ENCODE measurements at places on chromosomes 7 and 10.

GRCh38 chr10:99975942-99976809 lies 33.6 kb downstream of the DNMBP start:
- DNase-seq, result no peak

DNA sequence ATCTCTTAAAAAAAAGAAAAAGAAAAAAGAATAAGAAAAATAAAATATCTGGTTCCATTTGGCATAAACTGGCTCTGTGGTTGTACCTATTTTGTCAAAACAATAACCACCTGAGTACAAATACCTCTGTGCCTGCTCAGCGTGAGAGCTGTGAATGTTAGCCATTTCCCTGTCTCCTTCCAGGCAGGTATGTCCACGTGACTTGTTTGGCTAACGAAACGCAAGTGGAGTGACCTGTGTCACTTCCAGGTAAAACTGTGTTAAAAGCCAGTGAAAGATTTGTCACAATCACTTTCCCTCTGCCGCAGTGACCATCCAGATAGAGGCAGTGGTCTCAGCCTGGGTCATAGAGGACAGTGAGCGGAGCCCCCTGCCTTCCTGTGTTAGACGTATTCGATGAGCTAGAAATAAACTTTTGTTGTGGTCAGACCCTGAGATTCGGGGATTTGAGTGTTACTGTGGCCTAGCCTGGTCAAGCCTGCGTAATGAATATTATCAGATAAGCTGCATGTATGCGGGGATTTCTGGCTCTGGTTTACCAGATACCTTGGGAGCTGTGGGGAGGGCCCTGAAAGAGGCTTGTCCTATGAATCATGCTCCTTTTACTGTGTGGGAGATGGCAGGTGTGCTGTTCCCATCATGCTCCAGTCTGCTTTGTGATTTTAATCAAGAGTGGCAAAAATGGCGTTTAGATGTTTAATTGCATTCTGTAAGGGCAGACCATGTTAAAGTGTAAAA lies 3.8 kb downstream of the PTER start:
- DNase-seq, result no peak

DNA sequence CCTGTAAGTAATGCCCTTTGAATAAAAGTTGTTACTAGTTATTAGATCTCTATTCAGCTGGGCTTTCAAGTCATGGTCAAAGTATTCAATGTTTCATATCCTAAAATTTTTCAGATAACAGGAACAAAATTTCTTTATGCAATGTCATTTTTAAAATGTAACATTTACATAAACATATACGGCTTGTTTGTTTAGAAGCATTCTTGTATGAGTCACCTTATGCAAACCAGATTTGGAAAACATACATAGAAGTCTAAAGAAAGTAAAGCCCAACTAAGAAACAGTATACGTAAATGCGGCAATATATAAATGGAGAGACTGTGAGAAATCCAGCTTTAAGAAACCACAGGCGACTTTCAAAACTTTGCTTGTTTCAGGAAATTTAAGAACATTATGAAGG lies 10.5 kb downstream of the TMEM168 start:
- DNase-seq, result no peak

DNA sequence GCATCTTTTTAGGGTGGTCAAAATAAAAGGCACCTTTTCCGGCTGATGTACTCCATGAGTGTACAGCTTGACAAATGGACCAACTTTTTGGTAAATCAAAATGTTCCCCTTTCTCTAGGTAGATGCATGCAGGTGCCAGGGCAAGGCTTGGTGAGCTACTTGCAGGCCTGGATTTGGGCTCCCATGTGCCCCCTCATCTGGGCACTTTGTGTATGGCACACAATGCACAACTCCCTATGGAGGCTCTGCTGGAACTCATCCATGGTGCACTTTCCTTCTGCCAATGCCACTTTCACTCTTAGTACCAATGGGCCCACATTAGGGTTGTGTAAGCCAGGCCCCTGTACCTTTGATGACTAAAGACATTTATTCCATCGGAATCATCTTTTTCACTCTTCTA lies 300.8 kb downstream of the SDHAF3 start:
- DNase-seq, result no peak

DNA sequence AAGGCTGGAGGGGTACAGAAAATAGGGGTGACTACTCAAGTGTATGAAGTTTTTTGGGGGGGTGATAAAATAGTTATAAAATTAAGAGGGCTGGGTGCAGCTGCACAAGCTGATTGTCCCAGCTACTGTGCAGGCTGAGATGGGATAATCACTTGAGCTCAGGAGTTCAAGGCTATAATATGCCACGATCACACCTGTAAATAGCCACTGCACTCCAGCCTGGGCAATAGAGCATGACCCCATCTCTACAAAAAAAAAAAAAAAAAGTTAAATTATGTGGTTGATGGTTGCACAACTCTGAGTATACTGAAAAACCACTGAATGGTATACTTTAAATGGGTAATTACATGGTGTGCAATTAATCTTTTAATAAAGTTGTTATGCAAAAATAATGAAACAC lies 172.9 kb downstream of the SRPK2 start:
- no peak for DNase-seq

- peak; percentile 33 for DNase-seq
These were observed 11.8 kb downstream of the BZW2 start for GRCh38 chr7:16657656-16658279.

GRCh38 chr7:1965579-1966294 lies 267.0 kb downstream of the MAD1L1 start:
- DNase-seq, result peak; percentile 73

GRCh38 chr10:1712314-1712713 lies 25.0 kb downstream of the ADARB2 start:
- no peak for DNase-seq

GRCh38 chr10:27607591-27607990 lies 103.5 kb downstream of the RAB18 start:
- DNase-seq, result no peak

GRCh38 chr7:7416031-7416858 lies 119.4 kb downstream of the COL28A1 start:
- no peak for DNase-seq

DNA sequence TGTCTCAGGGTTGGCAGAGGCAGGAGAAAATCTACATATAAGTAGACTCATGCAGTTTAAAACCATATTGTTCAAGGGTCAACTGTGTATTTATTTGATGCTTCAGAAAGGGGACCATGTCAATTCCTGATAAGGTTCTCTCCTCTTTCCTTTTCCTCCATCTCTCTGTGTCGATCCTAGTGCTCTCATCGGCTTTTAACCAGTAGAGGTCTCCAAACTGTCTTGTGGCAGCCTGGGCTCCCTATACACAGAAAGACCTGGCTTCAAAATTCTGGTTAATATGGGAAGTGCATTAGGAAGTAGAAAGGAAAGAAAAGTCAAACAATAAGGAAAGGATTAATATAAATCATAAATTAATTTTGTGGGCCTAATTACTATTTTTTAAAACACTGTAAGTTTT lies 304.4 kb upstream of the C7orf33 start:
- DNase-seq, result no peak

DNA sequence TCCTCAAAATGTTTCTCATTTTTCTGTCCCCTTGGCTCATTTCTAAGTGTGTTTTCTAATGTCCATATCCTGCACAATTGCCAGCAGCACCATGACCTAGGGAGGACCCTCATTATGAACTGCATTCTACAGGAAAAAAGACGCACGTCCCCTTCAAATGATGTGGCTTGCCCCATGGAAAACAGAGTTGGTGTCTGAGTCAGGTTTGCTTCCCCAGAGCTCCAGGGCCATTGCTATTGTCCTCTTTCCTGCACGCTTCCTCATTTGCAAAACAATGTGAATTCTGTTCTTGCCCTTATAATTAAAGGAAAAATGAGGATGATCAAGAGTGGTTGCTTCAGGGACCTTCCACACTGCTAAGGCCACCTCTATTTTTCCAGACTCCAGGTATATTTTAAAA lies 14.7 kb upstream of the ASB4 start:
- no peak for DNase-seq

DNA sequence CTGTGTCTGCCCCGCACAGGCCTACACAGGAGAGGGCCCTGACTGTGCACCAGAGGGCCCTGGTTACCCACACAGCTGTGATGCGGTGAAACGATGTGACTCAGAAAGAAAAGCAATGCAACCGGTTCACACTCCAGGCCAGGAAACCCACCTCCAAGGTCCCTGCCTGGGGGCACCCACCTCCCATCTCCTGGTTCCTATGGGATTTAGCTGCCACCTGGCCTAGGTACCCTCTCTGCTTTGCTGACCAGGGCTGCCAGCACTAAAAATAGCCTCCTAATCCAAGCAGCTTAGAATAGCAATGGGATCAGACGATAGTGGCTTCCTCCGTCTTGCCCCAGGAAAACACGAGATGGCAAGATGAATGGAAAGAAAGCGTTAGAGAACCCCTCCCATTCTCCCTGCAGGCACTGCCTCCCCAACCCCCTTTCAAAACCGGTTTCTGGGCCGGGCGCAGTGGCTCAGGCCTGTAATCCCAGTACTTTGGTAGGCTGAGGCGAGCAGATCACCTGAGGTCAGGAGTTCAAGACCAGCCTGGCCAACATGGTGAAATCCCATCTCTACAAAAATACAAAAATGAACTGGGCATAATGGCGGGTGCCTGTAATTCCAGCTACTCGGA lies 12.4 kb downstream of the RBP3 start:
- no peak for DNase-seq

All from heart left ventricle (tissue), 16 donors.